ENCODE measurements at places on chromosomes 13 and 19.
A peak's percentile ranks its signal among the peaks of the same experiment; 100 is the strongest.

- DNase-seq, result no peak
Observed at GRCh38 chr19:43430142-43430710, 15.5 kb downstream of the TEX101 start.

GRCh38 chr13:110297011-110297410, 9.9 kb downstream of the COL4A1 start:
- DNase-seq, result no peak

DNA sequence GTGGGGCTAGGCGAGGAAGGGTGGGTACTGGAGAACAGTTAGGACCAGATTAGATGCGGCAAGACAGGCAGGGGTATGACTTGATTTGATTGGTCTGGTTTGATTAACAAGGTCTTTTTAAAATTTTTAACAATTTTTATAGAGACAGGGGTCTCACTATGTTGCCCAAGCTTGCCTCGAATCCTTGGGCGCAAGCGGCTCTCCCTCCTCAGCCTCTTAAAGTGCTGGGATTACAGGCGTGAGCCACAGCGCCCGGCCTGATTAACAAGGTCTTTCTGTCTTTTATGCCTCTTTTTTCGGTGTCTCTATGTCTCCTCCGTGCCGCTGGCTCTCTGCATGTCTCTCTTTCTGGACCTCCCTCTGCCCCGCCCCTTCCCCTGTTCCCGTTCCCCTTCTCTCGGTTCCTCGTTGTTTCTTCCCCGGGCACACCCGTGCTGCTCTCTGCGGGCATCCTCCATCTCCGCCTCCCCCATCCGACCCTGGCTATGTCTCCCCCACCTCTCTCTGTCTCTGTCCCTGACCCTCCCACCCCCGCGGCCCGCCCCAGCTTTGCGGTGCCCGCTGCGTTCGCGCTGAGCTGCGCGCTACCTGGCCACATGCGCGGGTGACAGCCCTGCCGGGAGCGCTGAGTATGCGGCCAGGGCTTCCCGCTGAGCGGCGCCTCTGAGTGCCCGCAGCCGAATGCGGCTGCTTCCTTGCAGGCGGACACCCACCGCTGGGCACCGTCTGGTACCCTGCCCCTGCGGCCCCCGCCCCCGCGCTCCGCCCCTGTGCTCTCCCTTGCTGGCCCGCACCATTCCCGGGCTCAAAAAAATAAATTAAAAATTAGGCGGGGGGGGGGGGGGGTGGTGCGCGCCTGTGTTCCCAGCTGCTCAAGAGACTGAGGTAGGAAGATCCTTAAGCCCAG, 8.1 kb upstream of the SDHAF1 start:
- DNase-seq, result no peak

DNA sequence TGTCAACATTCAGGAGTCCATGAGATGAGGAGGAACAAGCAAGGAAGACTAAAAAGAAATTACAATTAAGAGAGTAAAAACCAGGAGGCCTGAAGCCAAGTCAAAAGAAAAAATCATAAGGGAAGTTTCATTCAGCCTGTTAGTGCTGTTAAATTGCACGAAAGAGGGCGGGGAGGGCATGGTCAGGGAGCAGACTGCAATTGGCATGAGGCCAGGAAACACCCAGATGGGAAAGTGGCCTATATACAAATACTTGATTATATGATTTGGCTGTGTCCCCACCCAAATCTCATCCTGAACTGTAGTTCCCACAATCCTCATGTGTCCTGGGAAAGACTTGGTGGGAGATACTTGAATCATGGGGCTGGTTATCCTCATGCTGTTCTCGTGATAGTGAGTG, 43.9 kb downstream of the TNFSF13B start:
- DNase-seq, result no peak

- DNase-seq, result no peak
Observed at GRCh38 chr13:53151336-53152056, 122.9 kb downstream of the OLFM4 start.

GRCh38 chr19:13870873-13871272, 6.1 kb upstream of the NANOS3 start:
- DNase-seq, result no peak

DNA sequence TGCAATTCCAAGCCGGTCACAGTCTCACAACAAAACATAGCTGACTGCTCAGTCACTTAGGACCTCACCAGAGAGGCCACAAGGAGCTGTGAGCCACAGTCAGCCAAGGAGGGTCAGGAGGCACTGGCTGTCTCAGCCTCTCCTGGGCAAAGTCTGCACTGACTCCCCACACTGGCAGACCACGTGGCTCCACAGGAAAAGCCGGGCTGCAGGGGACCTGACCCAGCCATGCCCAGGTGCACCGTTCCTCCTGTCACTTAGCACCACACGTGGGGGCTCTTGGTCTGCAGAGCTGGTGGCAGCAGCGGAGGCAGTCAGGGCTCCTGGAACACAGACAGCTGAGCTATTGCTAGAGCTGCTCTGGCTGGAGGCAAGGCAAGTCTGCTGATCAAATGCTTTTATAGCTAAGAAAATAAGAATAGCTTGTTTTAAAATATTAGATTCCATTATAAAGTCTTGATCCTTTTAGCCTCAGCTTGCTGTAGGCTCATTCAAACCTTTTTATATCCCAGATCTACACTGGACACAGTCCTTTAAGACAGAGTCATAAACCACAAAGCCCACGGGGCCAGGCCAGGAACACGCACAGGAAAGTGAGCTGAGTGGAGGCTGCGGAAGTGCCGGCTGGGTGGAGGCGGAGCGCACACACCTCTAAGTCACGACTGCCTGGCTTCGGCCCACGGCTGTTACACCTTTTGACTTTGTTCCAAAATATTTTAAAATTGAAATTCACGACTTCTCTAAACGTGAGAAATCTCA, 744.1 kb downstream of the UQCRFS1 start:
- DNase-seq, result no peak

GRCh38 chr19:947707-948539, 22.1 kb downstream of the ARID3A start:
- DNase-seq, result no peak

- no peak for DNase-seq
Observed at GRCh38 chr13:89660752-89661151, 1686.7 kb upstream of the MIR17HG start.

- DNase-seq, result no peak
Observed at GRCh38 chr13:51156648-51157047, 45.6 kb upstream of the C13orf42 start.

GRCh38 chr19:383922-384798, 24.8 kb downstream of the C2CD4C start:
- no peak for DNase-seq

GRCh38 chr19:48444129-48444935, 1.5 kb upstream of the GRWD1 start:
- no peak for DNase-seq

- no peak for DNase-seq
Observed at GRCh38 chr19:8144273-8144995, 5.0 kb downstream of the FBN3 start.

- no peak for DNase-seq
Observed at GRCh38 chr13:56713656-56714055, 427.1 kb upstream of the PRR20A start.

DNA sequence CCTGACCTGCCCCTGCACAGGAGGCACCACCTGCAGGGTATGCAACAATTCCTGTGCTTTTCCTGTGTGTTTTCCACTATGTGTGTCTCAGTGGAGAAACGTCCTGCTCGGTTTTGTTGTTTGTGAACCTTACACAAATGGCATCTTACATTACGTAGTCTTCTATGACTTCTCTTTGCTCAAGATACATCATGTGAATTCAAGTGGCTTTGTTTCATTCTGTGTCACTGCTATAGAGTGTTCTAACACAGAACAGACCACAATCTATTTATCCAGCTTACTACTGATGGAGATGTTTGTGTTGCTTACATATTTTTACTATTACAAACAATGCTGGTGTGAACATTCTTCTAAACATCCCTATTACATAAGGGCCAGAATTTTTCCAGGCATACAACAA, 97.7 kb downstream of the ANKRD10 start:
- no peak for DNase-seq

- no peak for DNase-seq
Observed at GRCh38 chr13:101708115-101708514, 255.6 kb downstream of the ITGBL1 start.

- DNase-seq, result no peak
Observed at GRCh38 chr19:49939721-49940481, 10.6 kb upstream of the NUP62 start.

- DNase-seq, result no peak
Observed at GRCh38 chr13:77513719-77514335, 21.7 kb upstream of the SCEL start.

DNA sequence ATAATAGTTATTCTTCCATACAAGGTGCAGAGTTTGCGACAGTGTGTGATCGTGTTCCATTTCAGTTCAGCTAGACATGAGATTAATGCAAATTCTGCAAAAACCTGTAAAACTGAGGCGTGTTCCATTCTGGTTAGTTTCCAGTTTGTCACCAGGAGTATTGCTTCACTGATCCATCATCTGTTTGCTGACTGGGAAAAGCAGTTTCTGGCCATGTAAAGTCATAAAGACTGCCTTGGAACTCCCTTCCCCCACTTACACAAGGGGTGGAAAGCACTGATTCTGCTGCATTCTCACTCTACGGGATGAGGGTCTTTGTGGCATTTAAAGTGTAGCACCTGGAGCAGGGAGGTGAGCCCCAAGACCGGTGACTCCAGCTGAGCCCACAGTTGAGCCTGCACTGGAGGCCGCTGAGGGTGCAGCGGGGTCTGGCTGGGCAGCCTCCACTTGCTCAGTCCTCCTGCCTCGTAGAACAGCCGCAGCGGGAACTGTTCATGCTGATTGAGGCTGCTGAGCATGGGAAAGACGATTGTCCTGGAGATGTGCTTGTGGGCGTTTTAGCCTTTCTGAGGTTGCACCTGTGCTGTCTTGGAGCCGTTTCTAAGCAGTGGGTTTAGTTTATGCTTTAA, 2.0 kb downstream of the ZNF57 start:
- no peak for DNase-seq

DNA sequence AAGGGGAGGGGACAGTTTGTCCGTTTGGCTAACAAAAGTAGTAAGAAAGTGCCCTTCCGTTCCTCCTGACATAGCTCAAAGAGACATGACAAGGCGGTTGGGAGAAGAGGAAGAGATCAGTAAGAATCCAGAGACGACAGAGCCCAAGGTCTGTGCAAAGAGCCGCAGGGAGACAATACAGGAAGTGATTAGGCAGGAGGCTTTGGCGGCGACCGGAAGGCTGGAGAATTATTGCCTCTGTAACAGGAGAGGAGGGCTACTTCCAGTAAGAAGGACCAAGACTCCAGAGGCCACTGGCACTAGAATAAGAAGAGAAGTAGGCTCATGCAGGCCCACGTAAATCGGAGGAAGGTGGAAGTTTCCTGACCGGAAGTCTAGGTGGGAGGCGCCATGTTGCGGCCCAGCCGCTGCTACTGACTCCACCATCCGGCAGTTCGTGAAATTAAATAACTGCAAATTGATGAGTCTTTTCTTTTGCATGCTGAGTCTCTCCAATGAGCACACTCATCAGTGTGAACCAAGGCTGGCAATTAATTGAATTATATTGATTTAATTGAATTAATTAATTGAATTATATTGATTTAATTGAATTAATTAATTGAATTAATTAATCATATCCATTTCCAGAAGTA, 9.9 kb downstream of the RFX2 start:
- DNase-seq, result no peak

GRCh38 chr19:4878491-4878968, 11.1 kb upstream of the PLIN3 start:
- no peak for DNase-seq

DNA sequence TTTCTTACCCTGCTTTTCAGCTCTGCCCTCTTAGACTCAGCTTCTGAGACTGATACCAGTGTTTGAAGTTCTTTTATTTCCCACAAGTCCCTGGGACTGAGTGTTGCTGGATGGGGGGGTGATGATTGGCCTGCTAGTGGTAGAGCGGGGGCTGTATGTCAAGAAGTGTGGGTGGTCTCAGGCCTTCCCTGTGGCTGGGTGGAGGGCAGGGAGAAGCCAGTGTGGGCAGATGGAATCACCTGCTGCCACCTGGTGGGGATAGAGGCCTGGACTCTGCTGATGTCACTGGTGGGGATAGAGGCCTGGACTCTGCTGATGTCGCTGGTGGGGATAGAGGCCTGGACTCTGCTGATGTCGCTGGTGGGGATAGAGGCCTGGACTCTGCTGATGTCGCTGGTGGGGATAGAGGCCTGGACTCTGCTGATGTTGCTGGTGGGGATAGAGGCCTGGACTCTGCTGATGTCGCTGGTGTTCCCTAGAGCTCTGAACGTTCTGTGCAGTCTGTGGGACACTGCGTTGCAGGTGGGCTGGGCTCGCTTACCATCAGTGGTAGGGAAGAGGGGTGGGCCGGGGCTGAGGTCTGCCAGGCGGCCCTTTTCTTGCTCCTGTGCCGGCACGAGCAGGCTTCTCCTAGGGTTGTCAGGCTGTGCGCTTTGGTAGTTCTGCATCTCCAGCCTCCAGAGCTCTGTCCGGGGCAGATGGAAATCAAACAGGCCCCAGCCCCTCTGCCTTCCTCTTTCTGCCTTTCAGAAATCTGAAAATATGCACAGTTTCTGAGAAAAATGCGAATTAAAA, 101.3 kb downstream of the ARHGEF7 start:
- no peak for DNase-seq

- peak; percentile 89 for DNase-seq
Observed at GRCh38 chr19:41373993-41374392, 2.3 kb upstream of the TMEM91 start.

- no peak for DNase-seq
Observed at GRCh38 chr19:1470305-1471009, 8.6 kb downstream of the C19orf25 start.

GRCh38 chr13:32904266-32904665, 112.0 kb upstream of the KL start:
- DNase-seq, result no peak

DNA sequence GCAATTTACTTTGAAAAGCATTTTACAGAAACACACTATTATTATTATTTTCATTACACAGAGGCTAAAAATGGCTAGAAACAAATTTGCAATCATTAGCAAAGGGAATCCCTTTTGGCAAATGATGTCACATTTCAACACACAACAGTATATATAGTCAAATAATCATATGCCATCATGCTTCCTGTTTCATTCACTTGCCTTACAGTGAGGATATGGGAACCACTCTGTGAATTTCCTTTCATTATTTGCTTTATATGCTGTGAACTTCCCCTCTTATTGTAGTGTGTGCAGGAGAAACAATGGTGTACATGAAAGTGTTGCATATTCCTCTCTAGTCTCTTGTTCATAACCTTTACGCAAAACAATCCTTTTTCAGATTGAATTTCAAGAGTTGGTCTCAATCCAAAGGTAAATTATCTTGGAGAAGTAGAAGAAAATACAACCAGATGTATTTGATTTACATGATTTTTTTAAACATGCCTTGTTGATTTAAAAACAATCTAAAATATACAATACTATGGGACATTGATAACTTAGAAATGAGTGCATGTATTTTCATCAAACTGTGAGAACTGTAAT, 657.3 kb downstream of the EFNB2 start:
- no peak for DNase-seq

- no peak for DNase-seq
Observed at GRCh38 chr13:84831666-84832657, 949.7 kb upstream of the SLITRK1 start.

Measured in HFF-Myc (cell line).